ENCODE measurements at places on chromosomes 11 and 22.

GRCh38 chr22:35324067-35324466 lies 24.4 kb downstream of the TOM1 start:
- DNase-seq = no peak

DNA sequence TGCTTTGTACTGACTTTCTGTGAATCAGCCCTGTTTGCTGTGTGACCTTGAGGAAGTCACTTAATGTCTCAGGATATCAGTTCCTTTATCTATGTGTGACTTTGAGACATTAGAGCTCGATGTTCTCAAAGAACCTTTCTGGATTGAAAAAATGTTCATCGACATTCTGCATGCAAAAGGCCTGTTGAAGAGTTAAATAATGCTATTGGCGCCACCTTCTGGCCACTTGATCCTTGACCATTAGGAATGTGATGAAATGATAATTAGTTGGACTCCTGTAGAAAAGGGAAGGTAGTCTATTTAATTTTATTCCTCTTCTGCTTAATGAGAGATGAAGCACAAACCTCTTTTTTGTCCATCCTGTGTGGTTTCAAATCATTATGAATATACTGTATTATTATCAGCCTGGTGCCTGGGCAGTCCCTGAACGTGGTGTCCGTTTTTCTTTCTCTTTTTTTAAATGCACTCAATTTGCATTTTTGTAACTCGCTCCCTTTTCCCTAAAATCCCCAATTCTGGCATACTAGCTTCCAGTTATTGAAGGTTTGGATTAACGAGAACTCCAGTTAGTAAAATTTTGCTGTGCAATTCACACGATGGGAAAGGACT lies 20.7 kb downstream of the ELF5 start:
- peak; percentile 38 for DNase-seq

GRCh38 chr11:114719562-114719961 lies 41.2 kb downstream of the NXPE2 start:
- DNase-seq = no peak

- no peak for DNase-seq
Measured at GRCh38 chr11:107592813-107593212, 1.9 kb downstream of the ELMOD1 start.

GRCh38 chr11:123544631-123545375 lies 109.6 kb downstream of the SCN3B start:
- no peak for DNase-seq

DNA sequence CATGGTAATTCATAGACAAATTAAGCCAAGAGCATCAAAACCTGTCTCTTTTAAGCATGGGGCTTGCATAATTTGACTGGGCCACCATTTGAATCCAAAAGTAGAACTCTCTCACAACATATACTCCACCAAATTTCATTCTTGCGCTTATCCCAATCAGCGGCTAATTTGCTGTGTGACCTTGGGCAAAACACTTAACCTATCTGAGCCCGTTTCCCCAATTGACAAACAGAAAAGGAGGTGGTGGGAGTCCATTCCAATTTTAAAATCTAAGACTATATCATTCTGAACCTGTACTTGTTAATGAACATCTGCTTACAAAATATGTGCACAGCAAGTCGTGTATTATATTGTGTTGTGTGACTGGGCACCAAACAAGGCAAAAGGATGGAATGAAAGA lies 338.1 kb upstream of the NARS2 start:
- DNase-seq = no peak

- DNase-seq = no peak
Measured at GRCh38 chr11:63488789-63489188, 2.2 kb downstream of the PLAAT5 start.

DNA sequence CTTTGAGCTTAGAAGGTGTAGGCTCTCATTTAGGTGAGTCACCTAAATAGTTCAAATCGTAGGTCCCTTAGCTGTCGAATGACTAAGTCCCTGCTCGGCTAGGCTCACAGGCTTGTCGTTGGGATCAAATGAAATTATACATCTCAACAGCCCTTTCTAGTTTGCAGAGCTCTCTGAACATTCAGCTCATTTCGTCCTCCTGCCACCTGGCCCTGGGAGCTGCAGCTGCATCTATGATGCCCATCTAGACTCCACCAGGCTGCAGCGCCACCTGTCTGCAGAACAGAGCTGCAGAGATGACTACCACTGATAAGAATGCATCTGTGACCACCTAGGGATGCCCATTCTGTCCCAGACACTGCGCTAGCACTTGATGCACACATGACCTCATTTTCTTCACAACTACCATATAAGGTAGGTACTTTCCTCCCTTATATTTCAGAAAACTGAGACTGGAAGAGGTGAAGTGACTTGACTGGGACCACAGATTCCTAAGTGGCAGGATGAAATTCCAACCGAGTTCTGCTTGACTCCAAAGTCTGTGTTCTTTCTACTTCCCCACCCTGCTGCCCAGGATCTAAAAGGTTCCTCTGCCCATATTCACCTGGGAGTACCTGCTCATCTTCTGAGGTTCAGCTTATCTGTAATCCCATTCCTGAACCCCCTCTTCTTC lies 141.1 kb upstream of the NARS2 start:
- DNase-seq = peak; percentile 75

- no peak for DNase-seq
Measured at GRCh38 chr11:8047382-8047781, 33.6 kb upstream of the TUB start.

GRCh38 chr11:44518968-44519550 lies 46.4 kb upstream of the CD82 start:
- DNase-seq = no peak

DNA sequence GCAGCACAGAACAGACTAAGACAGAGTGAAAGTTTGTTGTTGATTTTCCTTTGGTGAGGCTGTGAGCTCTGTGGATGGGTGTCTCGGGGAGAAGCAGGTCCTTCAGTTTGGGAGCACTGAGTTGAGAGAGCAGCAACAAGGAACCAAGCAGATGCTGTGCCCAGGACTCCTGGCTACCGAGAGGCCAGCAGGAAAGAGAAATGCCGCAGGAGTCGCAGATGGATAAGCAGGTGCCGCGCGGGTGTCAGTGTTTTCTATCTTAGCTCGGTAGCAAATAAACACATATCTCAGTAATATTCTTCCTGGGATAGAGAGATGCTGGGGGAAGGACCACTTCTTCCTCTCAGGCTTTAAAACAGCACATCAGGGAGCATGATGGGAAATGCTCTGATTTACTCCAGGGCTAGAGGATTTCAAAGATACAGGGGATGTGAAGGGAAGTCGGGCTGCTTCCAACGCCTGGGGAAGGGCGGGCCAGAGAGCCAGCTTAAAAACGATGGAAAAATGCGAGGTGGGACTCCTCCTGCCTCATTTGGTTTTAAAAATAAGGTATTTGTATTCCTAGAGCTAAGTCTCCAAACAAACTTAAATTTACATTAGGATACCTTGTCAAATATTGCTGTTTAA lies 470.7 kb upstream of the B3GAT1 start:
- DNase-seq = no peak

GRCh38 chr11:45917286-45917622 lies 423 bp downstream of the PEX16 start:
- DNase-seq = no peak

- DNase-seq = no peak
Measured at GRCh38 chr22:43811777-43812148, 342 bp downstream of the EFCAB6 start.

GRCh38 chr11:122367809-122368231 lies 251.8 kb upstream of the BLID start:
- DNase-seq = no peak

DNA sequence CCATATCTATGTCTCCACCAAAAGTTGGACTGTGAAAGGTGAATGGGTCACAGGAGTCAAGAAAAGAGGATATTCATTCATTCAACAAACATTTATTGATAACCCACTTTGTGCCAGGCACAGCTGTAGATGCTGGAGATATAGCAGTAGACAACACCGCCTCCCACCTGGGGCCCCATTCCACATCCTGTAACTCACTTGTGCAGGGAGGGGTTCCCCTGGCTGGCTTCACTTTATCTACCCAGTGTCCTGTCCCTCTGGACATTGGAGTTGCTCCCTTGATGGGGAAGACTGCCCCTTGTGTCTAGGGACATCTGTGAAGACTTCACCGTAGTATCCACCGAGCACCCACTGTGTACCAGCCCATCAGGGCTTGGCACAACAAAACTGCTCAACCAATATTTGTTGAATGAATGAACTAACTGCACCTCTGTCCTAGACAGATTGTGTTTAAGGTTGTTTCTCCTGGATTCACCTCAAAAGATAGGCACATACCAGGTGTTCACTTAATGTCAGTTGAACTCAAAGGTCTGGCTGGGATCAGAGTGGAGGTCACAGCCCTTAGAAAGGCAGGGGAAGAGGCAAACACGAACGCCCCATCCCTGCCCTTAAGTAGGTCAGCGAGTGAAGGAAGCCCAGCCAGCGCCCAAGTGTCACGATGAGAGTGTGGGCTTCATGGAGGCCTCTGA lies 1.4 kb upstream of the OVOL1 start:
- DNase-seq = no peak

DNA sequence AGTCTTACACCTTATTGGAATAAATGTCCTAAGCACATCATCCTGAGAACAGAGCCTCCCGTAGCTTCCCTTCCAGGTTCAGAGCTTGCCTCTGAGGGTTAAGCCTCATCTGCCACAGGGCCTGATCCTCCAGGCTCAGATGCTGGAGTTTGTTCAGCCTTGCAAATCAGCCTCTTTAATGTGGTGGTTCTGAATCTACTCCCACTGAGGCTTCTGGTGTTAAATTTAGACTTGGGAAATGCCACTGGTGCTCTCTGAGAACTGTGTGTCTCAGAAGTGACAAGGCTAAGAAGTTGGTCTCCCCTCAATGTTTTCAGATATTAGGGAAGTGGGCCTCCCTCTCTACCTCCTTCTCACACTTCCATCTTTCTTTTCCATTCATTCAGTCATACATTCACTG lies 68.7 kb downstream of the CCDC81 start:
- DNase-seq = no peak

DNA sequence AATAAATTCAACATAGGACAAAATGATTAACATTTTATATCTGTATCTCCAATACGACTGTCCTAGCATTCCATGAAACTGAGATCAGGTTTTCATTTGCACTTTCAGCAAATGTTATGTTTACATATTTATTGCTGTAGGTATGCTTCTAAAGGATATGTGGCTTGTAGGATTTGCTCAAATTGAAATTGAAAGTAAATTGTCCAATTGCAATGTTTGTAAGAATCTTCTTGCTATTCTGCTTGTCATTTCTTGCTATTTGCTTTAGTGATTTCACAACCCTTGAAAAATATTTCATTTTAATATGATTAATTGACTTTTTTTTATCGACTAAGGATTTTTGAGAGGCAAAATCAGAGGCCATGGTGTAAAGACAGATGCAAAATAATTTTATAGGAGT lies 904.2 kb upstream of the RAG2 start:
- no peak for DNase-seq

DNA sequence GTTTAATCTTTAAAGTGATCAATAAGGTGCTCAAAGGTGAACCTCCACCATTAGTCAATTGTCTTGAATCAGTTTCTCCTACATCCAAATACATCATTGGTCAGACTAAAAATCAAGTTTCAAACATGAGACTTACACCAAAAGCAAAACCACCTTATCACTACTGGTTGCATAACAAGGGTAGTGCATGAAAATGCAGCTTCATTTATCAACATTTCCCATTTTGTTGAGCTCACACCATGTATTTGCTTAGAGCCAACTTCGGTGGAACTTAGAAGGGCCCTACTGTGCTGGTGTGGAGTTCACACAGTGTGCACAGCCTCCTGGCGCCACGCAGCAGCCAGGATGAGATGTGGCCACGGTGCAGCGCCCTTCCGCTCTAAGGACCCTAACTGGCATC lies 23.1 kb upstream of the PHLDA2 start:
- no peak for DNase-seq

GRCh38 chr11:3176487-3176886 lies 11.4 kb upstream of the OSBPL5 start:
- no peak for DNase-seq

- DNase-seq = peak; percentile 85
Measured at GRCh38 chr22:20581503-20582170, 74.2 kb downstream of the MED15 start.

DNA sequence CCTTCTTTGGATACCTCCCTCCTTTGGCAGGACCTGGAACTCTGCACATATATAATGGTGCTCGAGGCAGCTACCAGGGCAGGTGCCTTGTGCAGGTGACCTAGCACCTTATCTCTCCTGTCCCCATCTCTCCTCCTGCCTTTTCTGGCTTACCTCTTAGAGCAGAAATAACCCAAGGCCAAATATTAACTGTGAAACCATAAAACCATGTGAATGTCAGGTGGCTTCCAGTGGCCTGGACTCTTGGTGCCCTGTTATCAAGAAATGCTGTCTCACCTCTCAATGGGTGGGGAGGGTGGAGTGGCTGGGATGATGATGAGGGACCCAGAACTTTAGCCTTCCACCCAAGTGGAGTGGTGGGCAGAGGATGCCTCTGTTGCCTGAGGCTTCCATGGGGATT lies 42.9 kb downstream of the YWHAH start:
- no peak for DNase-seq

DNA sequence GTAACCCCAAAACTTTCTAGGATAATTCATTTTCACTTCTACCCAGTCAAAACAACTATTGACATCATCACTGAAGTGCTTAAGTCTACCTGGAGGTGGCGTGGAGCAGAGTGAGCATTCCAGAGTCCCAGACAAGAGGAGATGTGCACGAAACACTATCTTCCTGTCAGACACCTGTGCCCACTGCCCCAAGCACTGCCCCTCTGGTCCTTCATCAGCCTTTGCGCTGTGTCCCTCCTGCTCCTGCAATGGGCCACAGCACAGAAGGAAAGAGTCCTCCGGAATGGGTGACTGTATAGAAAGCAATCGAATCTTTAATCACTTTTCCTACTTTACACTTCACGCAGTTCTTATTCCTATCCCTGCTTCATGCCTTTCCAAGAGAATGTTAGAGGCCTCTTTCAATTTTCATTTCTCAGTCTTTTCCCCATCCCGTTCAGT lies 512 bp upstream of the GRIA4 start:
- DNase-seq = peak; percentile 65

- no peak for DNase-seq
Measured at GRCh38 chr11:26522912-26523610, 49.0 kb downstream of the MUC15 start.

GRCh38 chr11:35796562-35796961 lies 134.0 kb downstream of the TRIM44 start:
- no peak for DNase-seq

- DNase-seq = peak; percentile 33
Measured at GRCh38 chr11:14974515-14975251, 2.5 kb upstream of the CALCA start.

- no peak for DNase-seq
Measured at GRCh38 chr11:74725701-74726100, 5.5 kb downstream of the CHRDL2 start.

GRCh38 chr11:73177380-73177777 lies 35.3 kb upstream of the FCHSD2 start:
- no peak for DNase-seq

Data from NCI-H524 (cell line).